ENCODE measurements at places on chromosomes 13 and 19.

DNA sequence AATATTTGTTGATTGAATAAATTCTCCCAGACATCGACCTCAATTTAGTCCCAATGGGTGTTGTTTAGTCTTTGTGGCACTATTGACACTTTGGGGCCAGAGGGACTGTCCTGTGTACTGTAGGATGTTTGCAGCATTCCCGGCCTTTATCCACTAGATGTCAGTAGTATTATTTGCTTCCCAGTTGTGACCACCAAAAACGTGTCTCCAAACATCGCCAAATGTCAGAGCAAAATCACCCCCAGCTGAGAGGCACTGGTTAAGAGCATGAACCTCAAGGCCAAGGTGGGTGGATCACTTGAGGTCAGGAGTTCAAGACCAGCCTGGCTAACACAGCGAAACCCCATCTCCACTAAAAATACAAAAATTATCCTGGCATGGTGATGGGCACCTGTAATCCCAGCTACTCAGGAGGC lies 15.4 kb downstream of the NLRP12 start:
- DNase-seq = peak; percentile 55

DNA sequence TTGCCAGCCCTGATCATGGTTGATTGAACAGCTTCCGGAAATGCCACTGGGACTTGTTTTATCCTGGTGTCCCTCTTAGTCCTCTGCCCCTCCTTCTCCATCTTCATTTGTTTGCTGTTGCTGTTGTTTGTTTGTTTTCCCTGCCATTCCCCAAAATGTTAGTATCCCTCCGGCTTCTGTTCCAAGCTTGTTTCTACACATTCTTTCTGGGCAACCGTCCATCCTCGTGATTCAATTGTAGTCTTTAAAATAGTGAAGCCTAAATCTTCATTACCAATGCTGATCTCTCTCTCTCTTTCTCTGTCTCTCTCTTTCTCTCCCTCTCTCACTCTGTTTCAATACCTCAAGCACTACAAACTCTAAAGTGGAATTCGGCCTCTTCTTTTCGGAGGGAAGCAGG lies 649.3 kb upstream of the ARGLU1 start:
- no peak for DNase-seq

DNA sequence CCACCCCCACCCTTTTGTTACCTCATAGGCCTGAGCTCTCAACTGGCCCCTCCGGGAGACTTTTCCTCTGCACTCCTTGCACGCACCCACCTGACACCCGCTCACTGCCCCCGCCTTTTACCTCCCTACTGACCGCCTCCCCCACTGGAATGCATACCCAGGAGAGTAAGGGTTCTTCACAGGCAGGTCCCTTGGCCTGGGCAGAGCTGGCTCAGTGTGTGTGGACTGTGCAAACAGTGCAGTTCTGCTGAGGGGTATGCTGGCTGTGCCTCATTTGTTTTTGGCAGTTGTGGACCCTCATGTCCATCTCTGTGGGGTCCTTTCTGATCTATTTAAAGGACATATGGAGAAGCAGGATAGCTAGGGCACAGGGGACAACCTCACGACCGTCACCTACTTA lies 5.0 kb downstream of the ZSCAN18 start:
- no peak for DNase-seq

DNA sequence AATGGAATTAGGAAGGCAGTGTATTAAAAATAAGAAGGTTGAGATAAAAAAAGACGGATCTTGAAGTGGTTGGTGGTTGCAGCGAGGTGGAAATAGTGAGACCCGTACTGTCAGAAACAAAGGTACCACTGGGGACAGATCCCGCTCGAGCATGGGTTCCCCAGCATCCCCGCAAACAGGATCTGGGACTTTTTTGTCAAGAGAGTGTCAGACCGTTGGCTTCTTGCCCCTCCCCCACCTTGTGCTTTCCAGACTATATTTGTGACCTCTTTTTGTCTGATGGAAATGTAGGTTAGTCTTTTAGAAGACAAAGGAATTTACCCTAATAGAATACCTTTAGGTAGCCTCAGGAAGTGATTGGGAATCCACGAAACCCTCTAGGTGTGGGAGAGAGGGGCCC lies 4.2 kb downstream of the GATAD2A start:
- DNase-seq = no peak

DNA sequence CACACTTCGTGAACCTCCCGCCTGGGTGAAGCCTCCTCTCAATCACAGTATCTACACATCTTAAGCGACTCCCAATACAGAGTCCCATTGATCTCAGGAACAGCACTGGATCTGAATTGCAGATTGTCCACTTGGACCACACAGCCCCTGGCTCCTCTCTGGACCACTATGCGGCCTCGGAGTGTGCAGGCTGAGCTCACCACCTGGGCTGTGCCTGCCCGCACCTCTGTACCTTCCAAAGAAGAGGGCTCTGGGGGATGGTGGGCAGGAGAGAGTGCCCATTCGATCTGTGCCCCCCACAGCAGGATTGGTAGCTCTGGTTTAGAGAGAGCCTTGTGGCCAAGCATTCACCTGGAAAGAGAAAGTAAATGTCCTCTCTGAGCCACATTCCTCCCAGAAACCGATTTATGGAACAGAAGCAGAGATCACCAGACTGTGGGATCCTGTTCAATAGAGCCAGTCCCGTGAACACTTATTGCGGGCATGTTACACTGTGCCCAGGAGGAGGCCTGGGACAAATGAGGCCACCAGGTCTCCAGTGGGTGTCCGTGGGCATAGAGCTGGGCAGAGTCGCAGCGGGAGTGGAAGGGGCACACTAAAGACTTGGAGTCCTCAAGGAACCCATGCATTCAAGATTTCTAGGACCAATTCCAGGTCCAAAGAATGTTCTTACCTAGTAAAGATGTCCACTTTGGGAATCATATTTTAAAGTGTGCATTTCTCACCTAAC lies 141.6 kb upstream of the SOX1 start:
- DNase-seq = no peak

DNA sequence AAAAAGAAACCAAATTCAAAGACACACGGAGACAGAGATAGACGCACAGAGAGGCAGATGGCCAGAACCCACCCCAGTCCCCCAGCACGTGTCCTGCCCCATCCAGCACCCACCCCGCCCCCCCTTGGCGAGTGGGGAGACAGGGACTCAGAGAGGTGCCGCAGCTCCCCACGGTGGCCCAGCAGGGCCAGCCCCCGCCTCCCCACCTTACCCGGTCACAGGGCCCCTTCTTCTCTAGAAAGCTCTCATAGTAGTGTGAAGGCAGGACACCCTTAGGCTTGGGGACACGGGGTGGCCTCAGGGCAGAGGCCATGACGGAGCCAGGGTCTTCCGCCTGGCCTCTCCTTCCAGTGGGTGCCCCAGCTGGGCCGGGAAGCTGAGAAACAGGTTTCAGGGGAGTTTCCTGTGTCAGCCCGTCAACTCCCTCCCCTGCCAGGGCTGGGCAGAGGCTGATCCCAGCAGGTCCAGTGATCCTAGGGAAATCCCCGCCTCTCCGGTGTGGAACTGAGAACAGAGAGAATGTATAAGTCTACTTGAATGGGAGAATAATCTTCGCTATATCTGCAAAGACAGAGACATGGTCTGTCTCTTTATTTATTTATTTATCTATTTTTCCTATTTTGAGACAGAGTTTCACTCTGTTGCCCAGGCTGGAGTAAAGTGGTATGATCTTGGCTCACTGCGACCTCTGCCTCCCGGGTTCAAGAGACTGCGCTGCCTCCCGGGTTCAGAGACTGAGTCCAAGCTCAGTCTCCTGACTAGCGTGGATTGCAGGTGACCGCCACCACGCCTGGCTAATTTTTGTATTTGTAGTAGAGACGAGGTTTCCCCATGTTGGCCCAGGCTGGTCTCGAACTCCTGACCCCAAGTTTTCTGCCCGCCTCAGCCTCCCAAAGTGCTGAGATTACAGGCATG lies at the start of gene STAP2:
Gene STAP2, minus strand, starts transcription at position 387 of the 915 bp plus-strand sequence. Its CDS starts 74 bp downstream, at position 313.
- DNase-seq = no peak

Measured in suppressor macrophage (primary cell).